ENCODE measurements at places on chromosomes 5 and 9.

DNA sequence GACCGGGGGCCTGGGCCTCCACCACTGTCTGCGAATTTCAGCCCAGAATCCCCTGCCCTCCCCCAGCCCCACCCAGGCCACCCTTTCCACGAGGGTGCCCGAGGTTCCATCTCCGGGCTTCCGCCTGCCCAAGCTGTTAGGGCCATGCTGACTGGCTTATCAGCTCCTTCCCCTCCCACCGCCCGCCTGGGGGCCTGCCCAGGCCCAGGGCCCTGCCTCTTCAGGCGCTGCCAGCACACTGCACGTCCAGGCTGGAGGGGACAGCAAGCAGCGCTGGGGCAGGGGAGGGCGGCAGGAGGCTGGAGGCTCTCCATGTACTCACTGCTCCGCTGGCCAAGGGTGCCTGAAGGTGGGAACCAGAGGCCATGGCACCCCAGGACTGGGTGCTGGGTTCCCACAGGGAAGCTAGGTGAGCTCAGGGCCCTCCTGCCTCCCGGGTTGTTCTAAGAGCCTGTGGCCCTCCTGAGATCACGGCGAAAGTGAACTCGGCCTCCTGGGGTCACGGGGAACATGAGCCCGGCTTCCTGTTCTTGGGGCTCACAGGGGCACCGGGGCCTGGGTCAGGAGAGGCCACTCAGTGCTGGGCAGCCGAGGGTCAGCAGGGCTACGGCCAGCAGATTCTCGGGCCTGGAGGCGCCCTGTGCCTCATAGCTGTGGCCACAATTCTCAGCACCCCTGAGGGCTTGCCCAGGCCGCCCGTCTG lies 57.7 kb upstream of the EGFL7 start:
- no peak for DNase-seq

DNA sequence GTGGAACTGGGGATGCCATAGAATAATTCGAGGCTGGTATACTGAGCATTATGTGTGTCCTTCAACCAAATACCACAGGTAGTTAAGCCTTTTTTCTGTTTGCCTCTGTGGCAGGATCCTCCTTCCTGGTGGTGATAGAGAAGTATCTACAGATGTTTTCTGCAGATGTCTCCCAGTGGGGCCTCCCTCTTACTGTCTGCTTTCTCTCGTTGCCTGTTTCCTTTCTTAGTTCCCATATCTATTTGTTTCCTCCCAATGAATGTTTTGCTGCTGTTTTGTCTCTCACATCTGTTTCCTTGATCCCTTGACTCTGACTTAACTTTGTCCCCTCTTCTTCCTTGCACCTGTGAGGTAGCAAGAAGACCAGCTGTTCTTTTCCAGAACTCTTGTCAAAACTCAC lies 130.9 kb upstream of the NUDT12 start:
- no peak for DNase-seq

DNA sequence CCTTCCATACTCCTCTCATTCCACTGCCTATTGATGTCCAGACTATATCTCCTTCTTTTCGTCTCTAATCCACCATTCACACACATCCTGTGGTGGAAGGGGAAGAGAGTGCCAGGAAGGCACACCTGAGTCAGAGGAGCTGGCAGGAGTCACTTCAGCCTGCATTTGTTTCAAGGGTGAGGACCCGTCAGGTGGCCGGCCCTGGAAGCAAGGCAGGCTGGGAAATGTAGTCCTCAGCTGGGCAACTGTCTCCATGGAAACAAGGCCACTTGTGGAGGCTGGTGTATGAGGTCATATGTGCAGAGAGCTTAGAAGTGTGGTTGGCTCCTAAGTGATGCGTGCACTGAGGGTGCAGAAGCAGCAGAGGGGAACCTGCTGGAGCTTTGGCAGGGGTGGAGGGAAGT lies 278.4 kb downstream of the NSG2 start:
- no peak for DNase-seq

DNA sequence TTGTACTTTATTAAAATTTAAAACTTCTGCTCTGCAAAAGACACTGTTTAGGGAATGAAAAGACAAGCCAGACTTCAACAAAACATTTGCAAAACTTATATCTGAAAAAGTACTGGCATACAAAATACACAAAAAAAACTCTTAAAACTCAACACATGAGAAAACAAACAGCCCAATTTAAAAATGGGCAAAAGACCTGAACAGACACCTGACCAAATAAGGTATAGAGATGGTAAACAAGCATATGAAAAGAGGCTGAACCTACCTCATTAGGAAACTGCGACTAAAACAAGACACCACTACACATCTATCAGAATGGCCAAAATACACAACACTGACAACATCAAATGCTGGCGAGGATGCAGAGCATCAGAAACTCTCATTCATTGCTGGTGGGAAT lies 54.4 kb upstream of the LMX1B start:
- DNase-seq: no peak

DNA sequence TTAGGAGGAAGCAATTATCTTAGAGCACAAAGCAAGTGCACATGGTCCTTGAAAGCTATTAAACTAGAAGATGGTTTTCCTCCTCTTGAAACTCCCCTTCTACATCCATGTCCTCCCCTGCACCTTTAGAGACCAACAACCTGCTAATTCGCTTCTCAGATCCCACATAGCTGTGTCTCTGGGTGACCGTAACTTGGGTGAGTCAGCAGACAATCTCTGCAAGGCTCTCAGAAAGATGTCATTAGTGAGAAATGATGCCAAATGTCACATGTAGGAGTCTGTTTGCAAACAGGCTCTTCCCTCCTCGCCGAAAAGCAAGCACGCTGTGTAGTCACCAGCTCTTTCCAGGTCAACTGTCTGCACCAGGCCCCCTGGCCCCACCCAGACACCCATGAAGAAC lies 291.8 kb downstream of the SLIT3 start:
- DNase-seq: no peak

GRCh38 chr5:80072103-80073073 lies 37.2 kb downstream of the THBS4 start:
- no peak for DNase-seq

- no peak for DNase-seq
These were observed 419.3 kb downstream of the ACTL7B start for GRCh38 chr9:108436448-108436847.

DNA sequence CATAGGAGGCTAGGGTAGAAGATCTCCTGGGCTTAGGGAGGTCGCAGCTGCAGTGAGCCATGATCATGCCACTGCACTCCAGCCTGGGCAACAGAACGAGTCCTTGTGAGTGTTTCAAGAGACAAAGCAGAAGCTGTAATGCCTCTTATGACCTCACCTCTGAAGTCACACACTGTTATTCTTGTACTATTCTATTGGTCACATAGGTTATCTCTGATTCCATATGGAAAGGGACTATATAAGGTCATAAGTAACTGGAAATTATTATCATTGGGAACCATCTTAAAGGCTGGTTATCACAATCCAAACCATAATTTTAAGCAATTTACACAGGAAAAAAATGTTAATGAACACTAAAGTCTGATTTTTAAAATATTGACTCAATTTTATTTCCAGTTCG lies 17.9 kb upstream of the AFF4 start:
- DNase-seq: no peak

DNA sequence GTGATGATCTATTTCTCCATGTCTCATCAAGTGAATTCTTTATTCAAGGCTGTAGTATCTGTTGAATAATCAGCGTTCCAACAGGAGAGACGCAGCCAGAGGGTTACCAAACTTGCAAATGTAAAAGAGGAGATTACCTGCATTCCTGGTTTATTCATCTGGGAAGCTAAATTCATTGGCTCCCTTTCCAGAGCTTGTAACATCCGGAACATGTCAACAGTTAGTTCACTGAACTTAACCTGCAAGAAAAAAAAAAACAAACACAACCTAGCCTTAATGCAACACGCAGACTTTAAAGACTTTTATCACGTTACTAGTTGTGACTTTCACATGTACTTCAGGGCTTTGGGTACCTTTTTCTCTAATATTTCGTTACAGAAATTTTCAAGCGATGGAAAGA lies 62.4 kb upstream of the GOLGA1 start:
- DNase-seq: no peak

DNA sequence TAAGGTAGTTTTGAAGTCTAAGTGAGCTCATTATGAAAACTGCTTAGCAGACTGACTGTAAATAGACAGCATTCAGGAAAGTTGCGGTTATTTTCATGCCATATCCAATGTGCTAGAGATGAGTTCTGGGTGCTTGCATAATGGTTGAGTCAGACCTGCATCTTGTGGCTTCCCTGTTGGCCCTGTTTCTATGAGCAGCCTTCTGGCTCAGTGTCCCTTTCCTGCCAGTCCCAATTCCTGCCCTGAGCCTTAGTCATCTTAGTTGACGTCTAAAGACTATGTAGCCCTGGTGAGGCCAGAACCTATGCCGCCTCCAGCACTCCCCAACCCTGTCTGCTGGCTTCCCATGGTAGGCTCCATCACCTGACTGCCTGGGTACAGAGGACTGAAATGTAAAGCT lies 76.3 kb upstream of the TNFSF8 start:
- peak; percentile 33 for DNase-seq

DNA sequence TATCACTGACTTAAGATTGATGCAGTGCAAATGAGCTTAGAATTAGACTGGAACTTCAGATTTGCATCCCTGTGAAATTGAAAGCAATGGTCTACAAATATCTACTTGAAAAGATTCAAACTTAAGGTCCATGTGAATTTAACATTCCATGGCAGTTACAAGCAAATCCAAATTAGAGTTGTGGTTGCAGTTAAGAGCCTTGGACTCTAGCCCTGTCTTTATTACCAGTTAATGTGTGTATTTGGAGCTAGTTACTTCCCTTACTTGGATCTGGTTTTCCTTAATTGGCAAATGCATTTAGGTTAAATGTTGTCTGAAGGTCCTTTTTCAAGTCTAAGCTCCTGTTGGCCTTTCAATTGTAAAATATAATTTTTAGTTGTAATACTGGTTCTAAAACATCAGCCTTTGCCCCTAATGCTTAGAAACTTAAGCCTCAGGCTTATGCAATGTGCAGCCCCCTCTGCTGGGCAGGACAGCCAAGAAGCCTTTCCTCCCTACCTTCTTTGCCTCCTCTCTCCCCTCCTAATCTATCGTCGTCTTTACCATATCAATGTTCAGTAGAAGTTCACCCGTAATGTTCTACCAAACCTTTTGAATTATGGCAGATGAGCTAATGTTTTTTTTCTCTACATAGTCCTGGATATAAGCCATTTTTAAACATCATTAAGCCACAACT lies 59.5 kb downstream of the ERMP1 start:
- DNase-seq: no peak

DNA sequence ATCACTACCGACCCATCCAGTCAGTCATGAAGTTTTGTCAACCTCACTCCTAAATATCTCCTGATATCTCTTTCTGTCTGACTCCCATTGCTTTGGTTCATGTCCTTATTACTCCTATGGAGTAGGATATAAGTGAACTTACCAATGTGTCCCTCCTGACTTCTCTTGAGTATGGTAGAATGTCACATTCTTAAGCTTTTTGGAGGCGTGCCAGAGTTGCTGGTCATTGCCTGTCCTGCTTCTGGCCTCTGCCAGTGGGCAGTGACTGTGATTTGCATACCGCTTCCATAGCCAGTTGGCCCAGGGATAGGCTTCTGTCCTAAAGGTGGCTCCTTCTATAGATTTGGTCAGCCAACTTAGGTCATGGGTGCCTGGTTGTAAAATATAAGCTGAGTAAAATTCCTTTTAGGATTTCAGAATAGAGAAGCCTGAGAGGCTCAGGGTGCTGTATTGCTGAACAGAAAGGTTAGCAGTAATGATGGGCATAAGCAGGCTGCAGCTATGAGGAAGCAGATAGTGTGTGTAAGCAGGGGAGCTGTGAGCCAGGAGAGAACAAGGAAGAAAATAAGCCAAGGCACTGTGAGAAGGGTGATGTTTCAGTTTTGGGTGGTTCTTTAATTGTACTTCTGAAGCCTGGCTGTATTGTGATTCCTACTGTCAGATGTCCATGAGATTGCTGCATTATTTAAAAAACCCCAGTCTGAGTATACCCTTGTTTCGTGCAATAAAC lies 16.1 kb upstream of the MARCHF3 start:
- DNase-seq: no peak

DNA sequence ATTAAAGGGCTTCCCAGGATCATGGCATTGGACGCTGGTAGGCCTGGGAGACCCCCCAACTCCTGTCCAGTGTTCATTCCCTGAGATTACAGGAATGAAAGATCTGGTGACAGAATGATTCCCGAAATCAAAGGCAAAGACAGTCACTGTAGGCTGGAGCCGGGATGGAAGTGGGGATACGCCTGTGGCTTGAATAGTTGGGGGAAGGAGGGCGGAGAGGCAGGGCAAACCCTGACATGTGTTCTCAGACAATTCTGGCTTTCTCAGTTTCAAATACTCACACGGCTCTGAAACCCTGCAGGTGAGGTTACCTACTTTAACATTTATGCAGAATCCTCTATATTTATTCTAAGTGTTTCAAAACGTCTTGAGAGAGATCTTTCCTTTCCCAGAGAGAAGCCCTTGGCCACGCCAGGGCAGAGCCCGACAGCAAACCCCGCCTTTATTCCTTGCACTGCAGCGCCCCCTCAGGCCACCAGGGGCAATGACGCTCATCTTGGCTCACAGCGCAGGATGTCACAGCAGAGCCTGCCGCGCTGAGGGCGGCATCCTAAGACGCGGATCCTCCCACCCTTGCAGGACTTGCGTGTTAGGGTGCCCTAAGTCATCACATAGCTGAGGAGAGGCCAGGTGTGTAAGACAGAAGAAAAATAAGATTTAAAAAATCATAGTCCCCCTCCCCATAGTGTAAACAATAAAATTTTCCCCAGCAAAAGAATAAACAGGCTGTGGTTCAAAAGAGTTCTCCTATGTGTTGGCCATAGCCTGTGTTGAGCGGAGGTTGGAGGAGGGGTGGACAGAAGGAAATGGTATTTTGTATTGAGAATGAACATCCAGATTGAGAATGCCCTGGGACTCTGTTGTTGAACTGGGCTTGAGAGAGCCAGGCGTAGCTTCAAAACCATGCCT lies 284.5 kb downstream of the NTRK2 start:
- peak; percentile 35 for DNase-seq

DNA sequence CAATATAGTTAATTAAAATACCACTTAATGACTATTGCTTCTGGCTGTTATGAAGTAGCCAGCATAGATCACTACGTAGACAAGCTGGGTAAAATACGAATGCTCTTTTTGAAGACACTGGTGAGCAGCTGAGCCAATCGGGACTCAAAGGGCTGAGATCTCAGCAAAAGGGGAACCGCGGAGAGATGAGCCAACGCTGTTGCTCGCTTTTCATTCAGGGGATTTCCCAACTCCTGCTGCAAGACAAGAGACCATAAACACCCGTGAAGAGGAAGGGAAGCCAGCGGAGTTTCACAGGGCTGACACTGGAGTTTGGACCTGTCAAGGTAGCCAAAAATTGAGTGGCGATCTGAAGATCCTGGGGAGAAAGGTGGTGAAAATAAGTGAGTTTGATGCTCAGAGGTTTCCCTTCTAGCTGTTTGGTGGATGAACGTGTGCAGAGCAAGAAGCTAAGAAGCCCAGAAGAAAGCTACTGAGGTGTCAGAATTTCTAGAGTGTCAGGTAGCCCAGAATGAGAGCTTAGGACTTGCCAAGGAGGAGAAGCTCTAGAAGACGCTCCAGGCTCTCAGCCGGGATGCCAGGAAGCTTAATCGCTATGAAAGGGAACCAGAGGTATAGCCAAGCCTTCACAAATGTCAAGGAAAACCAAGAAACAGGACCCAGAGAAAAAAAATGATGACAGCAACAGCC lies 79.6 kb upstream of the RNU6ATAC start:
- DNase-seq: peak; percentile 40
